Forelimb muscle (tissue), 1 donor: ENCODE measurements at places on chromosomes 5 and 9.

DNA sequence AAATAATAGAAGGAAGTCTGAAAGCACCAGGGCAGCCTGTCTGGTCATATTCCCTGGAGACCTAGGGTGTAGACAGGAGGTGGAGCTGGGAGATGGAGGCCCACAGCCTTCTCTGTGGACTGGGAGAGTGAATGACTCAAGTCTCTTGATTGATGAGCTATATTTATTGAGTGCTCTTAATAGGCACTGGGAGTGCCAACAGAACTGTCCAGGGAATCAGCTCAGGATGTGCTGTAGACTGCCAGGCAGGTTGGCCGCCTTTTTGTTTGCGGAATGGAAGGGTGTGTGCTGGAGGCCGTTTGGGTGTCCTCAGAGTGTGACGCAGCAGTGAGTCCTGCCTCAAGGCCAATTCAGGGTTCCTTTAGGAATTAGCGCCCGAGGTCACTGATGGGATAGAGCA, 33.4 kb upstream of the POMT1 start:
- no peak for DNase-seq

DNA sequence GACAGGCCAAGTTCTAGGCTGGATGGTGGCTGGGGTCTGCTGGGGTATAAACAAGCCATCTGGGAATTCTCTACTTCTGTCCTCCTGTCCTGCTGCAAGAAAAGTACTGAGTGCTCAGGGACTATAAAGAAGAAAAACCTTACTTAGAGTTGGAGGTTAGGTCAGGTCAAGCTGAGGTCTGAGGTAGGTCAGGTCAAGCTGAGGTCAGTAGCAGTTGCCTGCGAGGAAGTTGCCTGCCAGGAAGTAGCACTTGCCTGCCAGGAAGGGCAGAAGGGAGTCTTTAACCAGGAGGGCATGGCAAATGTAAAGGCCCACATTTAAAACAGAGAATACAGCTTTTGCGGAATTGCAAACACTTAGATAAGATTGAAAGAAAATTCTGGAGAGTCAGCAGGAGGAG, 51.3 kb upstream of the PRLR start:
- no peak for DNase-seq

- DNase-seq = no peak
These were observed 345.7 kb downstream of the SPATA31D1 start for GRCh38 chr9:82334286-82334685.

- no peak for DNase-seq
These were observed 610.3 kb upstream of the KLF4 start for GRCh38 chr9:108099854-108100253.

DNA sequence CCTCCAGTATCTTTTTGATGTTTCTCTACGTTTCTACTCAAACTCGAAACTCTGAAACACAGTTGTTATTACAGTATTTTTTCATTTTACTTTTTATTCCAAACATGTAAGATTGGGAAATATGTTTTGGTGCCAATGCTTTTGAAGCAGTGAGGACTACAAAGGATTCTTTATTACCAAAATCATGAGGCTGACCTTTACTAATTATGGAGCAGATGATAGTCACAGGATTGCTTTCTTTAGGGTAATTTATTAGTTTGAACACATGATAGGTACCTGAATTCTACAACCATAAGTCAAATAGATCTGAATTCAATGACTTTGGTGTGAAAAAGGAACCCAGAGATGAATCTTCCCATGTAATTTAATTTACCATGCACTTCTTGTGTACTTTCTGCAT, 2015.1 kb upstream of the C9orf72 start:
- DNase-seq = no peak

DNA sequence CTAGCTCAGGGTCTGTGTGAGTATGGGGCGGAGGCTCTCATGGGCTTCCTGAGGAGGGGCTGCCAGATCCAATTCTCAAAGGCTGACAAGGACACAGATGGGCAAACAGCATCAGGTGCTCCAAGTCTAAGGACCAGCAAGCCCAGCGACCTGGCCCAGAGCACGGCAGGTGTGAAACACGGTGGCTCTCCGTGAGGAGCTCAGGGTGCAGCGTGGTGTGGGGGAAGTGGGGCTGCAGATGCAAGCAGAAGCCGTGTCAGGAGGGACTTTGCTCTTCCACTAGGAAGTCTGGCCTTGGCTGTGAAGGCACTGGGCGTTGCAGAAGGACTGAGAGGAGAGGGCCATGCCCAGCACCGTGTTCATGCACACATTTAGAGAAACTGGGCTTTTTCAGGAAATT, 420.0 kb downstream of the GADD45G start:
- DNase-seq = no peak

DNA sequence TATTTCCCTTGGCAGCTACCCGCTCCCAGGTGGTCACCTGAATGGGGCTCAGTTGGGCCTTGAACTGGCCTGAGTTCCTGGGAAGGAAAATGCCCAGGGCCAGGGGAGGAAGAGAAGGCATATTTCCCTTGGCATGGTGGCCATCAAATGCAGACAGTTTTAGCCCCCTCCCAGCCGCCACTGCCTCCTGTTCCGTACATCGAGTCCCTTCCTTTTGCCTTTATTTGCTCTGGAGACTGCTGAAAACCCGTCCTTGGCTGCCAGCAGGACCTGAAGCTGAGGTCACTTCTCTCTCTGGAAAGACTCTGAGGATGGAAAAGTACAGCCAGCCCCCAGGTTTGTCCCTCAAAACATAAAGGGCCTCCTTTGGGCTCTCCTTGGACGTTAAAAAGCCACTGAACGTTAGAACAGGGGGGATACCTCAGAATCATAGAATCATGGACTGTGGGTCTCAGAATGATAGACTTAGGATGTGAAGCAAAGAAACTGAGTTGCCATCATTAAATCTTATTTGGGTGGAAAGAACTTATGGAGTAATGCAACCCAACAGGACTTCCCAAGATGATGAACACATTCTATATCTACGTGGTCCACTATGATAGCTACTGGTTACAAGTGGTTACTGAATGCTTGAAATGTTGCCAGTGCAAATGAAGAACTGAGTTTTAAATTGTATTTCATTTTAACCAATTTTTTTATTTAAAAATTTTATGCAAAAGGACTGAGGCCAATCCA, 7.1 kb downstream of the SPARC start:
- DNase-seq = no peak

DNA sequence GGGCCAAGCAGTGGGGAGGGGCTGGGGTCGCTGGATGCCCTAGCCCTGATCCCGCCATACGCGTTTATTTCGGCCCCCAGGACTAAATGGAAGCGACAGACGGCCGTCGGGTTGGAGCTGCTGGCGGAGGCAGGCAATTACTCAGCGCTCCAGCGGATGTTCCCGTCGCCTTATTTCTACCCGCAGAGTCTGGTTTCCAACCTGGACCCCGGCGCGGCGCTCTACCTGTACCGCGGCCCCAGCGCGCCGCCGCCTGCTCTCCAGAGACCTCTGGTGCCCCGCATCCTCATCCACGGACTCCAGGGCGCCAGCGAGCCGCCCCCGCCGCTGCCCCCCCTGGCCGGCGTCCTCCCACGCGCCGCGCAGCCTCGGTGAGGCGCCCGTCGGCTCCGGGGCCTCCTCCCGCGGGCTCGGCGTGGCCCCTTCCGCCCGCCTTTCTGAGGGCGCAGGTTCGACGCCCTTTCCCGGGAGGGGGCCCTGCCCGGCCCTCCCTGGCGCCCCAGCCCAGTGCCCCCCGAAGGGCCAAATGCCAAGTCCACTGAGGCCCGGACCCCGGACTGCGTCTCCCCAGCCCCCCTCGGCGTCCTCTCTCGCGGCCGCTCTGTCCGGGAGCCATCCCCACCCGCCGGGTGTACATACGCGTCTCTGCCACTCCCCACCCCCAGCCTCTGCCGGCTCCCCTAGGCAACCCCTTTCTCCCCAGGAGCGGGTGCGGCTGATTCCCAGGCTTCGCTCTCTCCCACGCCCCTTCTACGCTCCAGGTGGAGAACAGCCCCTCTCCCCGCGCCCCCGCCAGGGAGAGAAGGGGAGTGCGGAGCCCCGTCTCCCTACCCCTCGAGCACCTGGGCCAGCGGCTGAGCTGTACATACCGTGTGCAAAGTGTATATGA, 7.0 kb downstream of the BARHL1 start:
- DNase-seq = no peak

DNA sequence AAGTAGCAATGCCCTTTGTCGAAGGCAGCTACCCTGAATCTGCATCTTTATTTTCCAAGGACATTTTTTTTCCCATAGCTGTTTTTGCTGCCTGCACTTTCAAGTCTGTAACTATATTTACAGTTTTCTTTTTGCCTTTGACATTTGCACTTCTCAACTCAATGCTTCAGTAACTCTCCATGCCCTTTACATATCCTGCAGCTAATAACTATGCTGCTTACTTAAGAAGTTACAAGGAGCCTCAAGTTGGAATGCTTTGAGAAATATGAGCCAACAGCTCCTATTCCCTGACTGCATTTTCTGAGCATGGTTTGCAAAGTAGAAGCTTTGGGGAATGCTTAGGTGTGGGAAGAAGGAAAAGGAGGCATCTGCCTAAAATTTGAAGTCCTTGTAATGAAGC, 194.8 kb upstream of the TRPC7 start:
- no peak for DNase-seq

DNA sequence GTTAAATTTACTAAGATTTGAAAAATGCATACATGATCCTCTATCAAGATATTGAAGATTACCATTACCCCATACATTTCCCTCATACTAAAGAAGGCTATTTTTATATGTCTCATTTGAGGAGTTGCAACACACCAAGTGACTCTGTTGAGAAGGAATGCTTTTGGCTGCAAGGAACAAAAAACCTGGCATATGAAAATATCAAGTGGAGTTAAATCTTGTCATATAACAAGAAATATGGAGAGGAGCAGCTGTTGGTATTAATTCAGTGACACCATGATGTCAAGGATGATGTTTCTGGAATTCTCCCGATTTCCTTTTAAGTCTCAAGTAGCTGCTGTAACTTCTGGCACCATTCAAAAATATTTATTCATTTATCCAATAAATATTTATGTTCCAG, 193.8 kb downstream of the CSNK1G3 start:
- no peak for DNase-seq

- DNase-seq = no peak
These were observed 74.5 kb downstream of the PTCD2 start for GRCh38 chr5:72394688-72395087.

DNA sequence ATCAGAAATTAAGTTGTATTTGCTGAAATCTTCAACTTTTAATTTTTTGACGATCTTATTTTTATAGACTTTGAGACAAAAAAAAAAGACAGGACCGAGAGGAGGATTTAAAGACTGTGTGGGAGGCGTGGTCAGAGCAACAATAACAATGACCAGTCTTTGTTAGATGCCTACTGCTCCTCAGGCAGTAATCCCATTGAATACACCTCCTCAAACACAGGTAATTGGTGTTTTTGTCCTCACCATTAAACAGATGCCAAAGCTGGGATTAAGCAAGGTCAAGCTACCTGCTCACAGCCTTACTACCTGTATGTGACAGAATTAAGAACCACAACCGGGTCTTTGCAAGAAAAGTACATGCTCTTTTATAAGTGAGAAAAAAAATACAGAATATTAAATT, 233.3 kb upstream of the GRAMD2B start:
- no peak for DNase-seq

DNA sequence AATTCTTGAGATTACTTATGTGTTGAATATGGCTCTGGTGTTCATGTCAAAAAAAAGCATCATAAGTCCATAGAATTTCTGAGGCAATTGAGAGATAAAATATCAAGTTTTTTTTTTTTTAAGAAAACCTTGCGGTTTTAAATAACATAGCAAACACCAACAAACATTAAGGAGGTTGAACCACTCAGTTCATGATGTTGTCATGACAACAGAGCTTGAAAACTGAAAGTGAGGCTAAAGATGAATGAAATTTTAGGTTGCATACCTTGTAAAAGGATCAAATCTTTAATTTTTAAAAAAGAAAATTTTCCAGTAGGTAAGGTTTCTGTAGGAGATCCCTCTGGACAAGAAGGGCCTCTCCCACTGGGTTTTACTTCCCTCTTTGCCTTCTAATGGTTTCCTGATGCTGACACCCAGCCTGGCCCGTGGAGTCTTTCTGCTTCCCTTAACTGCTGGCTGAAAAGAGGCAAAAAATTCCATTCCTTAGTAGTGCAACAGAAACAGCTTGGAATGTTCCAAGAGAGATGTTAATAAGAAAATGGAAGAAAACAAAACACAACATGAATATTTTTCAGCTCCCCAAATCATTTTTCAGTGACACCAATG, 60.0 kb upstream of the FER start:
- no peak for DNase-seq

DNA sequence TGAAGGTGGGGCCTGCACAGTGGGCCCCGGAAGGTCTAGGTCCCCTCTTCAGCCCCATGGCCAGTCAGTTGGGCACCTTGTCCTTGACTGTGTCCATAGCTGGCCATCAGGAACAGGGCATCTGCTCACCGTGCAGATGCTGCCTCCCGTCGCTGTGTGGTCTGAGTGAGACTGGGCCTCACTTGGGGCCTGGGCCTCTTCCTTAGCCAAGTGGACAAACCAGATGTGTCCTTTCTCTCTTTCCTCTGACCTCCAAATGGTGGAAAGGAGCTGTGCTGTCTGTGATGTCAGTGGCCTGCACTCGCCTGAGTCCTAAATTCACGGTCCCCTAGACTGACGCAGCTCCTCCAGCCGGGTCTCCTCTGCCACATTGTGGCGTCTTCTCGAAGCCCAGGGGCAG, 114.5 kb downstream of the COL5A1 start:
- DNase-seq = no peak

- DNase-seq = no peak
These were observed 84.2 kb downstream of the ARL15 start for GRCh38 chr5:54226215-54226614.

- DNase-seq = no peak
These were observed 182.0 kb upstream of the WWC1 start for GRCh38 chr5:168109441-168109840.

GRCh38 chr9:115756736-115757135, 396.9 kb upstream of the PAPPA start:
- no peak for DNase-seq

DNA sequence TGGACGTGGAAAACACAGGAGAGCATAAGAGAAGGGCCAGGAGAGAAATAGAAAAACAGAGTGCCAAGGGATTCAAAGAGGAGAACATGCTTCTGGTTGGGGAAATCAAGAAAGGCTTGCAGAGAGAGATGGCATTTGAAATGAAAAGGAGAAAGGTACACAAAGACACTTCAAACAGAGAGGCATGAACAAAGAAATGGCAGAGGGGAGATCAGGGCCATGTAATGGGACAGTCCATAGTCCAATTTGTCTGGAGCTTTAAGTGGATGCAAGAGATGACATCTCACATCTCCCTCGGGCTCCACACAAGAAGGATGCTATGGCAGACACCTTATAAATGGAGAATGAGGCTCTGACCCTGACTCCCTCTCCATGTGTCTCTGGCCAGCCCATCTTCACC, 331.1 kb downstream of the MLLT3 start:
- DNase-seq = no peak

GRCh38 chr9:98686961-98687855, 21.5 kb downstream of the GABBR2 start:
- no peak for DNase-seq

DNA sequence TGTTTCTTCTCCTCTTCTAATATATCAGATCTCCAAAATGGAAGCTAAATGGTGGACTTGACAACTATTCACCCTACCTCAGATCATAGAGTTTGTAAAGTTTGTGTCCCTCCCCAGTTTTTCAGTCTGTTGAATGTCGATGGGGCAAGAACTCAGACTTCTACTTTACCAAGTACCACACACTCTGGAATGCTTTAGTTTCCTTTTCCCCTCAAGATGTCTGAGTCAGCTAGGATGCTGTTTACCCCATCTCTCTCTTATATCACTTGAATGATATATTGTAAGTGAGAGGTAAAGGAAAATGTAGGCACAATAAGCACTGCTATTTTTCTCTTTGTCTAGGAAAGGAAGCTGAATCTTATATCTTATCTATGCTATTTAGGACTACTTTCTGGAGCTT, 25.9 kb upstream of the TAL2 start:
- DNase-seq = no peak

GRCh38 chr9:98970532-98971041, 26.9 kb downstream of the COL15A1 start:
- DNase-seq = no peak

- no peak for DNase-seq
These were observed 193.9 kb downstream of the TRPM3 start for GRCh38 chr9:70927530-70927929.
